Type B pancreatic cell (in vitro differentiated cells): ENCODE measurements at places on chromosomes 2 and 18.

DNA sequence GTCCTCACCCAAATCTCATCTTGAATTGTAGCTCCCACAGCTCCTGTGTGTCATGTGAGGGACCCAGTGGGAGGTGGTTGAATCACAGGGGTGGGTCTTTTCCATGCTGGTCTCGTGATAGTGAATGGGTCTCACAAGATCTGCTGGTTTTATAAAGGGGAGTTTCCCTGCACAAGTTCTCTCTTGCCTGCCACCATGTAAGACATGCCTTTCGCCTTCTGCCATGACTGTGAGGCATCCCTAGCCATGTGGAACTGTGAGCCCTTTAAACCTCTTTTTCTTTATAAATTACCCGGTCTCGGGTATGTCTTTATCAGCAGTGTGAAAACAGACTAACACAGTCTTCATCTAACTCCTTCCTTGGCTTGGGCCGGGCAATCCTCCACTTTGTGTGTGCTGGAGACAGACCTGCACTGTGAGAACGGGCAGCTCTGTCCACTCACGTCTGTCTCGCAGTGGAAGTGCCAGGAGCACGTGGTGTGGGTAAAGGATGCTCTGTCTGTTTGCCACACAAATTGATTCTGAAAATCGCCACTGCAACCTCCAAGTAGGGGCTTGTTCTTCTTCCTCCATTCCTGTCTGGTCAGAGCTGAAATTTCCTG, 47.6 kb upstream of the OTOS start:
- DNase-seq, result no peak

- no peak for DNase-seq
Observed at GRCh38 chr2:98436734-98437133, 7.9 kb upstream of the INPP4A start.

- no peak for DNase-seq
Observed at GRCh38 chr2:148479398-148479797, 165.2 kb upstream of the EPC2 start.

GRCh38 chr2:36027616-36028015, 328.0 kb upstream of the CRIM1 start:
- no peak for DNase-seq

- no peak for DNase-seq
Observed at GRCh38 chr2:96772903-96773671, 12.4 kb downstream of the CNNM4 start.

DNA sequence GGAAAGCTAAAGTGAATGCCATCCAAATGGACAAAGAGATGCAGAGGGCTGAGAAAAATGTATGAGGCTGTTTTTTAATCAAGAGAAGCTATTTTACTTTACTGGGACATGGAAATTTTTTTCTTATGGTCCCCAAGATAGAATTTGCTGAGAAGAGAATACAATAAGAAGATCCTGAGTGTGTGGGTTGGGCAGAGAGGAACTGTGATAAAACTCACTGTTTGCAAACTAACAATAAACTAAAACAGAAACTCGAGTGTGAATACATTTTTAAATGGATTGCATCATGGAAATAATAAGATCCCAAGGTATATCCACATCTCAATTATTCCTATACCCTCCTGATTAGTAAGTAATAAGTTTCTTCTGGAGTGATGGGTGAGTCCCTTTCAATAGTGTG, 4.4 kb downstream of the NEB start:
- no peak for DNase-seq

DNA sequence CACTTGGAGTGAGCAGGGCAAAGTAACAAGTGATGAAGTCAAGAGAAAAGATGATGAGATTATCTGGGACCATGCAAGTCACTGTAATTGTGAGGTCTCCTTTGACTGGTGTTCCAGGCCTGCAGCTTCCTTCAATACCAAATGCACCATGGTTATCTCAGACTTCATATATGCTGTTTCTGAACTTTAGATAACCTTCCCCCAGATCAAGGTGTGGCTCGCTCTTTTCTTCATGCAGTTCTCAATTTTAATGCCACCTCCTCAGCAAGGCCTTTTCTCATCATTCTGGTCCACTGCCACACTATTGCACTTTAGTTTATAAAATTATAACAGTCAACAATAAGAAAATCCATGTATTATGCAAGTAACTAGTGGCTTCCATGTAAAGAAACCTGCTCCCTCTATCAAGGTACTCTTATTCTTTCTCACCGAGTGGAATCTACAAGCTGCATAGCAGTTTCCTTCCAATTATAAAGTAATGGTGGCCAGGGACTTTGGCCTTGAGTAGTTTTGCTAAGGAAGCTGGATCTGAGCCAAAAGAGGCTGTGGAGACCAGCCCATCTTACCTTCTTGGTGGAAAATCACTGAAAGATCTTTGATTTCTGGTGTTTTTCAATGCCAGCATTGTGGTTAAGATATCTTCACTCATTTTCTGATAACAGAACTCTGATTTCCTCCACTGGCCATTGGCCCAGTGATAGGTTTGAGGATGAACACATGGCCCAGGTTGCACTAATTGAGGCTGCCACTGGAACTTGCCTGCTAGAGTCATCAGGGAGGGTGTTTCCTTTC, 113.6 kb downstream of the KCNE4 start:
- DNase-seq, result no peak

GRCh38 chr18:34660572-34660971, 49.5 kb upstream of the DTNA start:
- no peak for DNase-seq

GRCh38 chr2:80059447-80059846, 245.1 kb downstream of the LRRTM1 start:
- DNase-seq, result no peak

DNA sequence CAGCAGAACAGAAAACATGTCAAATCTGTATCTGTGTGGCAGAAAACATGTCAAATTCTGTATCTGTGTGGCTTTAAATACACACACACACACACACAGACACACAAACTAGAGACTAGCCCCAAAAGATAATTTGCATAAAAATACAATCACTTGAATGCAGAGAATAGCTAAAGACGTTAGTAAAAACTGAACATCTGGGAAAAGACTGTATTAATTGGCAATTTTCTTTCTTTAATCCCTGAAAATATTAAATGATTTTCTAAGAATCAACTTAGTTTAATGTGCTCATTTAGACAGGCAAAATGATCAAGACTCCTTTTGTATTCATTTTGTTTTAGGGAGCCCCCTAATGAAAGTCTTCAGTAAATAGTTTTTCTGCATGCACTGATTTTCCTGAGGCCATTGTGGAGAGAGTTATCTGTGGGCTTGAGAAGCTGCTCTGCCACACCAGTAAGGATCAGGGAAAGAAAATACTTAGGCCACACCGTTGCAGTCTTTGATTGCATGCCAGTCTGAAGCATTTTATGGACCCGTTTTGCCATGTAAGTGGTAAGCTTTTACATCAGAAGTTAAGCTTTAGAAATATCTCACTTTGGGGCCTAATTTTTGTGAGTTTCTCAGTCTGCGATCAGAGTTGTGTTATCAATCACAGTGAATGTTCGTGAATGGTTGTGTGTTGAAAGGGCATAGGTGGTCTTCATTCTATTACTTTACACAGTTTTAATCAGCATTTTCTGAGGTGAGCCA, 2.2 kb downstream of the SPATS2L start:
- DNase-seq, result no peak

DNA sequence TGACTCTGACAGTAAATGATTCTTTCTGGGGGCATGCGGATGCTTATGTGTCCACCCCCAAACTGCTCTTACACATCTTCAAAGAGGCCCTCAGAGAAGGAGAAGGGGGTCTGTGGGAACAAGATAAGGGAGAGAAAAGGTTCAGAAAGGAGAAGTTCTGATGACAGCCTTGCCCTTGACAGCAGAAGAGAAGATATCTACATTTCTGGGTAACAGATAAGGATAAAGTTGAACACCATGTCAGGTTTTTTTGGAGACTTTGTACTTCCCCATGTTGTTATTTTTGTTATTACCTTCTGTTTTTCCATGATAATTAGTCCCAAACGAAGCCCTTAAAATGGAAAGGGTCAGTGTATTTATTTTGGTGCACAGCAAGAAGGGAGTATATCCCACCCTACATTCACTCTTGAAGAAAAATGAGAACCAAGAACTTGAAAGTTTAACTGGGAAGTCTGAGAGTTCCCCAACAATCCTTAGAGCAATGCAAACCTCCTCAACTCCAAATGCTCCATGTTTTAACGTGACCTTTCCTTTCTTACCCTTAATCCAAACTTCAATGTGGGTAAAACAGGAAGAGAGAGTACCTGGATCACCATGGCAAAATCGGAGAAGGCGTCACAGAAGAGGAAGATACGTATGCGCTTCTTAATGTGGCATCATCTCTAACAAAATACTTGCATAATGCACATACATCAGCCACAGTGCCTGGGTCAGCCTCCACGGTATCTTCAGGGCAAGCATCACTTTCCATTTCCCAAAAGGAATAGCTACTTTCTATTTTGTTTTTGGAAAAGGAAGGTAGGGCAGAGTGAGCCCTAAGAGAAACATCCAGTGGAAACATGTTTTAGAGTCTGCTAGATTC, 264.6 kb upstream of the STON1 start:
- no peak for DNase-seq

GRCh38 chr2:120678926-120679325, 56.7 kb upstream of the GLI2 start:
- DNase-seq, result no peak

DNA sequence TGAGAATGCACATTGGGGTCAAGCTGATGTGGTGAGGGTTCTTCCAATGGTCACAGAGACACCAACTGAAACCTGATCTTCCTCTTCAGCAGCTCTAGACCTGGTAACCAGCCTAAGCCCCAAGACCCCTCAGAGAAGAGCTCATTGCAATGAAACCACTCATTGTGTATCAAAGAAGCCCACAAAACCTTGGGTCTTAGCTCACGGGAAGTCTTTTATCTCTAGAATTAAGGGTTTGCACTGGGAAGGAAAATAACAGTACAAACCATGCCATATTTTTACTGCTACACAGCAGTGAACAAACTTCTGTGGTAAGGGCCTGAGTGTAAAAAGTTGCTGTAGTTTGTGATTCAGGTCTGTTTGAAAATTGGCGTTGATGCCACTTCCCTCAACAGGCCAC, 8.6 kb upstream of the UBXN4 start:
- DNase-seq, result no peak

DNA sequence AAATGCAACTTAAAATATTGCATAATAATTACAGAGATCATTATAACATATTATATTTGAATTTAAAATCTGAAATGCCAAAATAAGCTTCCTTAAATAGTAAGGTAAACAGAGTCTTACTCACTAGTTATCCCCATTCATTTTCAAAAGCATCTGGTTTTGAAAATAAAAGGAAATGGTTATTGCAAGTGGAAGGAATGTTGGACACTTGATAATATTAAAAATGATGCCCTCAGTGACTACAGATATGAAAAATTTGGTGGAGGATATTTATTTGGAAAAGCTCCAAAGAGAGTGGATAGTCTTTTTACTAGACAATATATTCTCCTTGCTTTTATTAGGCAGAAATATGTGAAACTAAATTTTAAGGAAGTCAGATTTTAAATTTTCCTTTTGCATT, 39.7 kb downstream of the CDH19 start:
- no peak for DNase-seq

DNA sequence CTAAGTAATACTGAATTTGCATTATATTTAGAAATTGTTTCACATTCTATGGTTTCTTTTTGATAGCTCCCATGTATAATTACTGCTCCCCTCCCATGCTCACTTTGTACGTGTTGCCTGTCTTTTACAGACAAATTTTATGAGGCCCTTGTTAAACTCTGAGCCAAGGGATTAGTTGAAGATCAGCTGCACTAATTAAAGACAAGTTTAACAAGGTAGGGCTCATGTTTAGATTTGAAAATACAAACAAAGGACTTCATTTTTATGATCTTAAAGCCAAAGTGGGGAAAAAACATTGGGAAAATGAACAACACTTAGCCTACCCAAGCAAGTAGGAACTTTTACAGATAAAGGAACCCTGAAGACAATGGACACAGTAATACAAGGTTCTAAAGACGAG, 46.2 kb downstream of the ARHGAP28 start:
- no peak for DNase-seq

DNA sequence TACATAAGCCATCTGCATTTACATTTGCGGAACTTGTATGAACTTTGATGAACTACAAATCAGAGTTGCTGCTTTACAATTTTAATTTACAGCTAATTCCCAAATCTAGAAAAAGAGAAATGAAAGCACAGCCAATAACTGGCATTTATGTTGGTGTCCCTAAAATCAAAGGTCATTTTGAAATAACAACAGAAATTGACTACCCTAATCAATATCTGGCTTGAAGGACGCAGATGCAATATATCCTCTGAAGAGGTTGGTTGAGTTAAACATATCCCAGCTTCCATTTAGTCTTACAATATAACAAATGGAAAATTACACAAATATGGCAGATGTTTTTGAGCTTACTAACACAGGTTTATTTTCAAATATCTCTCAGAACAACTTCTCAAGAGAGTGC, 177.5 kb downstream of the KCNJ3 start:
- DNase-seq, result no peak

GRCh38 chr2:236168110-236169080, at the start of gene GBX2:
TSS of gene GBX2 (minus strand) at chr2:236168386. CDS start at chr2:236167971, 415 bp downstream.
- DNase-seq, result peak; percentile 83

DNA sequence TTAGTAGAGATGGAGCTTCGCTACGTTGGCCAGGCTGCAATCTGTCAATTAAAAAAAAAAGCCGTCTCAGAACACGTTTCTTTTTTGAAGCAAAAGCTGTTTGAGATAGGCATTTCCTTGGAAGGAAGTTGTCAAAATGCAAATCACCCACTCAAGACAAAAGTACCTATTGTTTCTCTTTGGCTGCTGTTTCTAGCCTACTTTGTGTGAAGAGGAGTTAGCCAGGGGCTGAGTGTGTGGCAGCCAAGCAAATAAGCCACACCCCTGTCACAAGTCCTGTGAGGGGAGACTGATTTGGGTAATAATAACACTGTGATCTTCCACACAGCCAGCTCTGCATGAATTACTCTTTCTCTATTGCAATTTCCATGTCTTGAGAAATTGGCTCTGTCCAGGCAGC, 47.4 kb upstream of the CDCA7 start:
- no peak for DNase-seq

DNA sequence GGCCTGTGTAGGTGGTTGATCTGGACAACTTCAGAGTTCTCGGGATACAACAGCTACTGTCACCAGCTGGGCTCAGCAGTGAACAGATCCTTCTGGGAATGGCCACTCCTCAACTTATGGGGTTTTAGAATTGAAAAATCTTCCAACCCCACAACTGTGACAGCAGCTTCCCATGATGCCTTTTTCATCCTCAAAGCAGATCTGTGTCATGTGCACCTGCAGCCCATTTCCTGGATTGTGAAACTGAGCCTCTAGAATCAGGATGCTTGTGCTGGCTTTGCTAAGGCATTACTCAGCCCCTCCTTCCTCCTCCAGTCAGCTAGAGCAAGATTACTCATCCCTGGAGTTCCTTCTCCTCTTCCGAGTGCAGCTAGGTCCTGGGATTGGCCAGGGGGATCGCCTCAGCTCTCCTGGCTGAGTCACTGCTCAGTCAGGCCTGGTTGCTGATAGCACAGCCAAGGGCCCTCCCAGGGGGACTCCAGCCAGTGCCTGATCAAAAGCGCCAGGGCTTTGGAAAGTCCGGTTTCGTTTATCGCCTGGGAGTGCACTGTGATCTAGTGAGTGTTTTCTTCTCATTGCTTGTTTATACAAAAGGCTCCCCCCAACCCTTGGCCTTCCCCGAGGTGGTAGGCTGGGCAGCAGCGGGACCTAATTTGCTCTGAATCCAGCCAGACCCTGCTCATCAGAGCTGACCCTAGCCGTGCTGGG, 2.4 kb upstream of the LPIN1 start:
- peak; percentile 87 for DNase-seq
